ENCODE measurements at places on chromosomes 2 and 18.

DNA sequence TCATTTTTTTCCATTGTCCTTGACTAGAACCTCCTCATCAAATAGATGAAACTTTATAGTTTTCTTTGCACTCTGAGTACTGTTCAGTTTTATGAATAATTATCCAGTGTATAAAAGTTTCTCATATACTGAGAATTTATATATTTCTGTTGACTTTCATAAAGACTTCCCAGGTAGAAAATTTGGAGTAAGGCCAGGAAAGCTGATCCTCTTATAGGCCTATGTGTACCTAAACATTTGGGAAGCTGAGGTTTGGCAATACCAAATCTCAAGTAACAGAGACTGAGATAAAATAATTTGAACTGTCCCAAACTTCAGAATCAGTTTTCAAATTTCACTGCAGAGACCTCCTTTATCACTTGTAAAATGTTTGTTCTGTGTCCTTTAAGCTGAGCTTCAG is 43.4 kb downstream of the CCDC102B start:
- no peak for DNase-seq

- DNase-seq: no peak
These were observed at the start of gene KCNJ13 for GRCh38 chr2:232776435-232776834. Gene KCNJ13, minus strand, starts transcription at chr2:232776565. Its CDS starts 5,203 bp downstream, at chr2:232771362.

- DNase-seq: no peak
These were observed 476.3 kb downstream of the TRIB2 start for GRCh38 chr2:13193075-13193474.

DNA sequence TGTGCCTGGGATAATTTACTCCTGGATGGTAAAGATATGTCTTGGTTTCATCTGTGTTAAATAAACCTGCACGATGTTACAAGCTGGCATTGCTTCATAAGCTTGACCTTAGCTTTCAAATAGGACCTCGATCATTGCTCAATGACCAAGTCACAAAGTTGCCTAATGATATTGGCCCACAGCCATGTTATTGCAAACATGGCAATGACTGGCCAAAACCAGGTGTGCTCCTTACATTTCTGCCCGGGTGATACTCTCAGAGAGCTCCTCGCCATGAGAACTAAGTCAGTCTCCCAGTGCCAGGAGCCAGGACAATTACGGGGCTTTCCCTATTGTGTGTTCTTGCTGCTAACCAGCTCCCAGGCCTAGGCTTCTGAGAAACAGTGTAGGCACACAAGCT is 72.5 kb upstream of the CYP1B1 start:
- DNase-seq: no peak

DNA sequence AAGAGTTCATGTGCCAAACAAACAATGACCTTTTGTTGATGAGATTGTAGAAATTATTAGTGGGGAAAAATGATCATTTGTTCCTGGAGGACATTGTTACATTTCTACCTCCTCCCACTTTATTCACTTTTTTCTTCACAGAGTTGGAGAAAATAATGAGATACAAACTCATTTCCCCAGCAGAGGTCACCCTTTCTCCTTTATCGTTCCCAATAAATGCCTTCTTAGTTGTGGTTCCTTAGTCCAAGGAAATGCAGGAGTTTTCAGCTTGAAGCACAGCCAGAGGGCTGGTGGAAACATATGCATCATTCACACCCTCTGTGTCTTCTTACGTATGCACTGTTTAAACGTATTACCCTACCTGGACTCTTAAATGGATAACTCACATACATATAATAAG is 108.8 kb downstream of the SLC4A3 start:
- DNase-seq: no peak

GRCh38 chr18:50924372-50924771 is 43.5 kb upstream of the ELAC1 start:
- no peak for DNase-seq

DNA sequence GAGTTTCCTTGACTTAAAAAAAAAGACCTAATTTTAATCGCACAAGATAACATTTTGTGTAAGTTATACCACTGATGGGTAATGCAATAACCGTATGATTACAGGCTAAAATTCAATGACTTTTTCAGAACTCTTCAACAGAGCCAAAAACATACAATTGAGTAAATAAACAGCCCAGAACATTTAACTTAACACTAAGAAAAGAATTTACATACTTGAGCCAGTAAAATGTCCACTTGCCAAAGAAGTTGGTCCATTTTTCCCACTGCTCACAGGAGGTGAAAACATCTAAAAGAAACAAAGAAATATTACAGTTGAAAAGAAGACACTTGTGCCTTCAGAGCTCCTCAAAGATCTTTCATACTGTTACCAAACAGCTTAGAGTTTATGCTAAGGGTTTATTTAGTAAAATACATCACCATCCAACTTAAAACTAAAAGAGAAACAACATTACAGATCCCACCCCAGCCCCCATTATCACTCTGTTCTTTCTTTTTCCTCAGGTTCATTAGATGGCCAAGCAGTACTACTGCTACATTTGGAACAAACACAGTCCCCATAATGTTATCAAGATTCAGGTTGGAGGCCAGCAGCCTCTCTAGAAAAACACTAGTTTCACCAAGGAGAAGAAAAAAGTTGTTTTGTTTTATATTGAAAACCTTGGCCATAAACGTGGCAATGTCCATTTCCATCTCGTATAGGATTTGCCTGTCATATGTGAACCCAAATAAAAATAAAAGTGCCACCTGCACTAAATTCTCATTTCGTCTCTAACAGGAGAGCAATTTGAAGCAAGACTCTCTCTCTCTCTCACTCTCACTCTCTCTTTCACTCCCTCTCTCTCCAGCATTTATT is 2.7 kb downstream of the TCF4 start:
- no peak for DNase-seq

DNA sequence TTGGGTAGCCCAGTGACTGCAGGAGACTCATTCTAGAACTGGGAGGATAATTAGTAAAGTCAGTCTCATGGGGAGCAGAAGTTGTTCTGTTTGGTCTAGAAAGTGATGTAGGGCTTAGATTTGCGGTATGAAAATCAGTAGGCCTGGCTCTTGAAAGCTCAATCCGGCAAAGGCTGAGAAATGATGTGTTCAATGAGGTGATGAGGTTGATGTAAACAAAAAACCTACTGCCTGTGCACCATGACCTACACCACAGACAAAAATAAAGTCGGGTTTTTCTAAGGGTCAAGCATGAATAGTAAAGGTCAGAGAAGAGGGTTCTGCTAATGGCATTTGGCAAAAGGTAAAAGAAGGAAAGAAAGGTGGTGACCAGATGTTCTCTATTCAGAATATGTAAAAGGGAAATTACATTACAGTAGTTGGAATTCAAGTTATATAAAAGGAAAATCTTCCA is 80.8 kb upstream of the COL5A2 start:
- DNase-seq: no peak

GRCh38 chr2:61658841-61659780 is 121.0 kb upstream of the XPO1 start:
- no peak for DNase-seq

DNA sequence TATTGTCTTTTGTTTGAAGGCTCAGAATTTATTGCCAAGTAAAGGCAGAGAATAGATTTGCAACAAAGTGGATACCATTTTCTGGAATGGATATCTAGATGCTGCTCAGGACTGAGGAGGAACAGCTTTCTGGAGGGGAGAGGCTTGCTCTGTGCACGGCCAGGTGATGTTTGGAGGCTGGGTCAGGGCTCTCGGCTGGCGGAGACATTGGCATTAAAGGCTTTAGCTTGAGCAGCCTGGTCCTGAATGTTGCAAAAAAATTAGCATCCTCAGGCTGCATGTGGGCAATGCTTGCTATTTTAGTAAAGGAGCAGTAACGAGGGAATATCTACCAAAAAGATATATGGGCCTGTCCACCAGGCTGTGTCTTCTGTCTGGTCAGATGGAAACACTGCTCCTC is 20.4 kb downstream of the RNF144A start:
- DNase-seq: no peak

- no peak for DNase-seq
These were observed 250 bp downstream of the DSC1 start for GRCh38 chr18:31162419-31162793.

DNA sequence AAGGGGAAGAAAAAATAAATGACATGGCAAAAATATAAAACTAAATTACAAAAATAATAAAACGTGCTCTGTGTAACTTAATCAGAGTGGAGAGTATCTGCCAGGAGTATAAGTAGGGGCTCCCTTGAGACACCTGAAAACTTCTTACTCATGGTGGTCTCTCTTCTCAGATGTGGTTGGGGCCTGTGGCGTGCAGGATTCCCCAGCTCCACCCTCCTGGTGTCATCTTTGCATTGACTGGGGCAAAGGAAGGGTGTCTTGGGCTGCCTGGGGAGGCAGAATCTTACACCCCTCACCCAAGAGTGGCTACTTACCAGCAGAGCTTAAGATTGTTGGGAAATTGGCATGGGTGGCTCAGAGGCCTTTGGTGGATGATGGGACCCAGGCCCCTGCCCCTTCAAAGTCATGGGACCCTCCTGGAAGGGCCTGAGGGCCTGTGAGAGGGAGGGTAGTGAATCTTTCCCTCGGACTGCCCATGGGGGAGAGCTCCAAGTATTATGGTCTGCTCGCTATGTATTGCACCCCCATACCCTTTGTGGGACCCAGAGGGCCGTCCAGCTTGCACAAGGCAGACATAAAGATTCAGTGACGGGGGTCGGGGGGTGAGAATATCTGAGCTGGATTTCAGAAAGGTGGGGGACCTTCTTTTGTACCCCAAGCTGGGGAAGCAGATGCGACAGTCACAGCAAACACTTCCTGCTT is 6.9 kb upstream of the TRAF3IP1 start:
- DNase-seq: no peak

DNA sequence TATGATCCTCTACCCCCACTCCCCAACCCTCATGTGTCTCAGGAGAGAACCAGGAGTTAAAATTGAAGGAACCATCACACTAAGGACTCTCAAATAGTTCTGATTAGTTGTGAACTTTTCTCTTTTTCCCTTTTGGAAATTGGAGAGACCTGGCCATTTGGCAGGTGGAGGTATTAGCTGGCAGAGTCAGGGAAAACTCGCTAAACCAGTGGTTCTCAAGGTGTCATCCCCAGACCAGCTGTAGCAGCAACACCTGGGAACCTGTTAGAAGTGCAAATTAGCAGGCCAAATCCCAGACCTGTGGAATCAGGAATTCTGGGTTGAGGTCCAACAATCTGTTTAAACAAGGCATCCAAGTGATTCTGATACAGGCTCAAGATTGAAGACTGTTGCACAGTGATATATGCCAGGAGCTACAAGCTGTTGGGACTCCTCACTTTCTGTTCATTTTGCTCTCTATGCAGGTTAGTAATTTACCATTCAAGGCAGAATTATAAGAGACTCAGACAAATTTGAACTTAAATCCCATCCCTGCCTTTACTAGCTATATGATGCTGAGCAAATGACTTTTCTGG is 2.8 kb upstream of the TMEM131 start:
- DNase-seq: no peak

- DNase-seq: no peak
These were observed 722 bp upstream of the C2orf15 start for GRCh38 chr2:99140860-99141109.

DNA sequence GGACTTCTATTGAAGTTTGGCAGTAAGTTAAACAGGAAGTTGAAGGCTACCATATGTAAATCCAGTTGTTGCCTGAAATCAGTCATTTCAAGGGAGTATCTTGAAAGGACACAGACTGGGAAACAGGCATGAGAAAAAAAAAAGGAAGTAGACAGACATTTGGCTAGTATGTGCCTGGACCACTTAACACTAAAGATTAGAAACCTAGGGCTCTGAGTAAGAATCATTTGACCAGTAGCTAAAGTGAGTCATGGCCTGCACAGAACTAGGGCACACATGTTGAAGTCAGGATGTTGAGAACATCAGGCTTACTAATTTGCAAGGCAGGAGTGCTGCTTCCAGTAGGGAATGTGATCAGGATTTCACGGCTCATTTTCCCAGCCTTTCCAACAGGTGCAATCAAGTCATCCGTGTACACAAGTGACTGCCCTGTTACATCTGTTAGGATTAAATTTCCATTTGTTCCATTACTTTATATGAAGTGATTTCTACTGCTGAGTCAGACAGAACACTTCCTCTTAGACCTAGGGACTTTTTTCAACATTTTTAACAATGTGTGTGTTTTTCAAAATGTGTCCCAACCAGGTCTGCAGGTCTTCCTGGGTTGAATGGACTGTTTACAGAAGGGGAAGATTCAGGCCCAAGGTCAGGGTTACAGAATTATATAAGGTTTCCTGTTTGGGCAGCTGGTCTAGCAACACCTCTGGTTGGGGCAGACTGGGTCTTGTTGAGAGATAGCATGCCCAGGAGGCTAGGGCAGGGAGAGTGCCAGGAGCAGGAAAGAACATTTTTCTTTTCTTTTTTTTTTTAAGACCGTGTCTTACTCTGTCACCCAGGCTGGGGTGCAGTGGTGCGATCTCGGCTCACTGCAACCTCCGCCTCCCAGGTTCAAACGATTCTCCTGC is 145.6 kb downstream of the TGIF1 start:
- no peak for DNase-seq

GRCh38 chr2:39688181-39688580 is 22.5 kb downstream of the TMEM178A start:
- no peak for DNase-seq

All from stimulated activated CD4-positive, alpha-beta T cell treated with anti-CD3 and anti-CD28 coated beads, Interleukin-1b, Interleukin-23, amount 100 ng/mL, for 4 hours (primary cell).